ENCODE measurements at places on chromosomes 4 and X.

- peak; percentile 36 for DNase-seq
These were observed 6.7 kb upstream of the HSD17B10 start for GRCh38 chrX:53440621-53441517.

- no peak for DNase-seq
These were observed 62.2 kb downstream of the STOX2 start for GRCh38 chr4:183967266-183967665.

DNA sequence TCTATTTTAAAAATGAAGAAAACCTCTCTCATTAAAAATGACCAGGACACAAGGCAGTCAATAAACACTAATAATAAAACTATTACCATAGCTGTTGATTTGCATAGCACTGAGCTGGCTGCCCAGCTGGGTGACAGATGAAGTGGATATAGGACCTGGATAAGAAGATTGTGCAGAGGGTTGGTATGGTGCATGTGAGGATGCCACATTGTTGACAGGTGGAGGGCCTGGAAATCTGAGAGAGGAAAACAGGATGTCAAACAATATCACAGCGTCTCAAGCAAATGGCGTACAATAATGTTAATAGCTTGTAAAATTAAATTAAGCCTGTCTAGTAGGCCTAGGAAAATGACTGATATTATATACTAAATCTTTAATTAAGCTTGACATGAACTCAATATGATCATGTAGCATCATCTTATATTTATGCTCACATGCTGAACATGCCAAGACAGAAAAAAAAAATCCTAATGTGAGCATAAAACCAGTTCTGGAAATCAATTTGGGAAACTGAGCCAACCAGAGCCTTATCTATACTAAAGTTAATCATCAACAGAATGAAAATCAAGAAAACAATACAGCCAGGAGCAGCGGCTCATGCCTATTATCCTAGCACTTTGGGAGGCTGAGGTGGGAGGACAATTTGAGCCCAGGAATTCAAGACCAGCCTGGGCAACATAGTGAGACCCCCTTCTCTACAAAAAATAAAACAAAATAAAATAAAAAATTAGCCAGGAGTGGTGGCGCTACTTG is 18.6 kb downstream of the SEC24D start:
- no peak for DNase-seq

DNA sequence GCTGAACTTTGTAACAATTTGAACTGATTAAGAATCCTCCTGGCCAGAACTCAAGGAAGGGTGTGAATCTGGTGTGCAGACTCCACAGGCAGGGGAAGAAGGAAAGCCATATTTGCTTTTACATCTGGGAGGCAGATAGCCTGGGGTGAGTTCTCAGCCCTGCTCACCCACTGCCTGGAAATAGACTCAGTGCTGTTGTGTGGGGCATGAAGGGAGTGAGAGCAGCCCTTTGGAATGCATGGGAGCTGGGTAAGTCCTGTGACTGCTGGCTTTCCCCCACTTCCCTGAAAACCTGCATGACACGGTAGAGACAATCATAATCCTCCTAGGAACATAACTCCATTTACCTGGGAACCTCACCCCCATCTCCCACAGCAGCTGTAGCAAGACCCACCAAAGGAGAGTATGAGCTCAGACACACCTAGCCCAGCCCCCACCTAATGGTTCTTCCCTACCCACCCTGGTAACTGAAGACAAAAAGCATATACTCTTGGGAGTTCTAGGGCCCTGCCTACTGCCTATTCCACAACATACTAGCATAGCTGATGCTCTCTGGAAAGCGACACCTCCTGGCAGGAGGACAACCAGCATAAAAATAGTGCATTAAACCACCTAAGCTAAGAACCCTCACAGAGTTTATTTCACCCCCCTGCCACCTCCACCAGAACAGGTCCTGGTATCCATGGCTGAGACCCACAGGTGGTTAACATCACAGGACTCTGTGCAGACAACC is 59.3 kb upstream of the UBQLN2 start:
- DNase-seq = peak; percentile 29

- DNase-seq = no peak
These were observed 13.9 kb downstream of the SLC2A9 start for GRCh38 chr4:10007436-10007740.

GRCh38 chrX:123962006-123962467 is 531 bp downstream of the STAG2 start:
- DNase-seq = no peak

DNA sequence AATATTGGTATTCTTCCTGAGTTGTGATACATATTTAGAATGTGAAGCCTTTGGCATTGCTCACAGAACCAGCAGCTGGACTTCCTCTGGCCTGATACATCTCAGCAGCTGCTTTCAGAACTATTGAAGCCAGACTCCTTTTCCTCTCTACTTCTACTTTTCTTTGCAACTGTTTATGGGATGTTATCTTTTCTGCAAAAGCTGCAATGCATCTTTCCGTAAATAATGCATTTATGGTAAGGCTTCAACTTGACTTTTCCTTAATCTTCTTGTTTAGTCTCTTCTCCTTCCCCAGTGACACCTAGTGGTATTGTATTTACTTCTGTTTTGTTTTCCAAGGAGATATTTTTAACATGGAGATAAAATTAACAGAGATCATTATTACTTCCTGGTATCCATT is 1548.7 kb downstream of the PCDH7 start:
- no peak for DNase-seq

- DNase-seq = no peak
These were observed 117.9 kb downstream of the INPP4B start for GRCh38 chr4:142728233-142728632.

DNA sequence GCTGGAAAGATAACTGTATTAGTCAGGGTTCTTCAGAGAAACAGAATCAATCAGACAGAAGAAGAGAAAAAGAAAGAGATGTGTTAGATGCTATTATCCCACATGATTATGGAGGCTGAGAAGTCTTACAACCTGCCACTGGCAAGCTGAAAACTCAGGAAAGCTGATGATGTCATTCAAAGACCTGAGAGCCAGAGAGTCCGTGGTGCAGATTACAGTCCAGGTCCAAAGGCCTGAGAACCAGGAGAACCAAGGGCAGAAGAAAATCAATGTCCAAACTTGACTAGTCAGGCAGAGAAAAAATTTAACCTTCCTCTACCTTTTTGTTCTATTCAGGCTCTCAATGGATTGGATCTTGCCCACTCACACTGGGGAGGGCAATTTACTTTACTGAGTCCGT is 172.5 kb downstream of the QDPR start:
- DNase-seq = no peak

DNA sequence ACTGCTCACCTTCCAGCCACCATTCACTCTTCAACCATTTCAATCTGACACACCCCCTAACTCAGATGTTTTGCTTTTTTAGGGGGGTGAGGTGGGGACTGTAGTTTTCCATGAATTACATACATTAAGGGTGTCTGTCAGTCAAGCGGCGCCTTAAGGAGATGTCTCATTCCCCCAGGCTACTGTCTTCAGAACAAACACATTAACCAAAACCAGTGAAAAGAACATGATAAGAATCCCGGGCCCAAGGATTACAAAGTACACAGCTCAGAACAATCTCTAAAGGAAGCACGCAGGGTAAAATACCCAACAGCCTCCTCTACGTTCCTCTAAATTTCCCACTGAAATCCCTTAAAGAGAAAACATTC is 62.5 kb upstream of the IRF2 start:
- no peak for DNase-seq

DNA sequence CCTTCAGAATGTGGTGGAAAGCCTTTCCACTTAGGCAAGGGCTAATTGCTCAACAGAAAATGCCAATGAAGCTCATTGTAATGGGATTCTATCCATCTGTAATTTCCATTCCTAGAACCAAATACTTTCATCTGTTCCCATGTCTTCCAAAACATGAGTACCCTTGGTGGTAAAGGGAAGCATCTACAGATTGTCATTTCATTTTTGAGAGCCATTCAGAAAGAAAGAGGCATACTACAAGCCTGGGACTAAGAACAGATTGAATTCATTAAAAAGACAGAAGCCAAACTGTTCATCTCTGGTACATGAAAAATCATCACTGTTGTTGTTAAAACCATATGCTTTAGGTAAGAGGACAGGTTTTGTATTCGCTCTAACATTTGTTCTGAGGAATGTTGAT is 43.6 kb upstream of the DCTD start:
- no peak for DNase-seq

- no peak for DNase-seq
These were observed 115.1 kb upstream of the SFRP2 start for GRCh38 chr4:153904011-153904410.

DNA sequence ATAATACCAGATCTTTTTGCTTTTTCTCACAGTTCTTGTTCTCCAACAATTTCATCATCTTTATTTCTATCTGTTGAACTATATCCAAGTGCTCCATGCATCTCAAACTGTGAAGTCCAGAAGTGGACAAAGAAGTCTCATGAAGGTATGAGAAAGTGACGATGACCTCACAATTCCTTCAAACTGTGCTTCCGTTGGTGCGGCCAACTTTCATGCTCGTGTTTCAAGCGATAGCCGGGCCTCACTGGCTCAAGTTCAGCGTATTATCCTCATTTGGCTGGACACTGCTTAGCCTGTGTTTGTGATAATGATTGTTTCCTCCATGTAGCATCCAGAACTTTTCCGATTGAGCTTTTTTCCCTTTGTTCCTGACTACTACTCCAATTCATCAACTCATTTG is 143.1 kb downstream of the PALLD start:
- no peak for DNase-seq

DNA sequence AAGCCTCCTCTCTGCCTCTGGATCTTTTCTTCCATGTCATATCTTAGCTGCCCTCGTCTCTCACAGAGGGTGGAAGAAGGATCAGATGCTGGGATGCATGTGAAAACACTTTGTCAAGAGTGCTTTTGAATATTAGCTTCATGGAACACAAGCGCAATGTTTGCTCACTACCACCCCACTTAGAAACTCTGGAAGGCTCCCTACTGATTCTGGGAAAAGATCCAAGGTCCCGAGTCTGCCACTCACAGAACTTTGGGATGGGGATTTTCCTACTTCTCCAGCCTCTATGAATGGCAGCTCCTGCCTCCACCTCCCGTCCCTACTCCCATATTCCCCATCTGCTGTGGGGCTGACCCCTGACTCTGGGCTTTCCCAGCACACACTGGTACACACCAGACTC is 40.2 kb upstream of the CRMP1 start:
- no peak for DNase-seq

- no peak for DNase-seq
These were observed 24.6 kb downstream of the LETM1 start for GRCh38 chr4:1831331-1831730.

GRCh38 chr4:56181140-56181953 is 205.9 kb downstream of the AASDH start:
- no peak for DNase-seq

- DNase-seq = no peak
These were observed 360.9 kb upstream of the ATOH1 start for GRCh38 chr4:93467484-93468155.

GRCh38 chrX:105564501-105564900 is 257.8 kb upstream of the NRK start:
- DNase-seq = no peak

- no peak for DNase-seq
These were observed 32.6 kb downstream of the DOCK11 start for GRCh38 chrX:118528071-118528737.

DNA sequence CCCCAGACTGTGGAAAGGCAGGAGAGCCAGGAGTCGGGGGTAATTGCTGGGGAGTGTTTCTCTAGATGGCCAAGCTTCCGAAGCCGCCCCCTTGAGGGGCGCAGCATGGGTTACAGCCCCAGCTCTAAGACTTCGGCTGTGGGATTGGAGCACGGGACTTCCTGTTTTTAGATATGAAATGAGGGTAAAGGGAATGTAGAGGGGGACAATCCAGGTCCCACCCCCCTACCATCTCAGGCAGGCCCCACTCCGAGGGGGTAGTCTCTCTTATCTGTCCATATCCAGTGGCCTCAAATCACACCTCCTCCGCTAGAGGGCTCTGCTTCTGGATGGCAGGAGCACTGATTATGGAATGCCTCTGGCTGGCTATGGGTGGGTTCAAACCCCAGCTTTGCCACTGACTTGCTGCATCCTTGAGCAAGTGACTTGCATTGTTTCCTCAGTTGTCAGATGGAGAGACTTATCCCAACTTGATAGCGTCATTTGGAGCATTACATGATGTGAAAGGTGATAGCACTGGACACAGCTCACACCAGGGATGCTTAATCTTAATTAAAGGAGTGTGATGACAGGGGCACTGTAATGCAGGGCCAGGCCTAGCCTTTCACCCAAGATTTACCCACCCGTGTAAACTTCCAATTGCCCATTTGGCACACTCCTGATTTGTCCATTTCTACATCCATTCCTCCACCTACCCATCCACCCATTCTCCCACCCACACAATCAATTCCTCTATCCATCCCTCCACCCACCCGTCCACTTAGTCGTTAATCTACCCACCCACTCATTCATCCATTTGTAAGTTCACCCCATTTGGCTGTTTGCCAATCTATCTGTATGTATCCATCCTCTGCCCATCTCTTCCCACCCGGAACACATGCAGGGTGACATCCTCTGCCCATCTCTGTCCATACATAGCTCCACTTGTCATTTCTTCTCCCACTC is 848 bp upstream of the KCND1 start:
- DNase-seq = peak; percentile 73

- DNase-seq = no peak
These were observed 165.1 kb upstream of the PPARGC1A start for GRCh38 chr4:24054910-24055309.

GRCh38 chrX:125093852-125094251 is 225.8 kb upstream of the TEX13C start:
- no peak for DNase-seq

- no peak for DNase-seq
These were observed 3.4 kb upstream of the SEC24D start for GRCh38 chr4:118839221-118839927.

DNA sequence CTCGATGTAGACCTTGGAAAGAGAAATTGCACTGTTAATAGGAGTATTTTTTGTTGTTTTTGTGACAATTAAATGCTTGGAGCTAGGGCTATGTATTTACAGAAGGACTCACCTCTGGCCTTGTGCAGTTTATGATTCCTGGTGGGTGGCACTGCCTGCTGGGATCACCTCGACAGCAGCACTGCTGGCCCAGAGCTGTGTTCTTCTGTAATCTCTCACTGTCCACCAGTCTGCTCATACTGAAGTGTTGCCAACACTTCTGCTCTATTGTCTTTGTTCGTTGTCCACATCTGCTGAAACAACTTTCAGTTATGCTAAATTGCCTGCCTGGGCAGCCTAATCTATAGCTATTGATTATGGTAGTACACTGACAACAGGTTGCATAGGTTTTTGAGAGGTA is 194.4 kb upstream of the ANK2 start:
- DNase-seq = no peak

DNA sequence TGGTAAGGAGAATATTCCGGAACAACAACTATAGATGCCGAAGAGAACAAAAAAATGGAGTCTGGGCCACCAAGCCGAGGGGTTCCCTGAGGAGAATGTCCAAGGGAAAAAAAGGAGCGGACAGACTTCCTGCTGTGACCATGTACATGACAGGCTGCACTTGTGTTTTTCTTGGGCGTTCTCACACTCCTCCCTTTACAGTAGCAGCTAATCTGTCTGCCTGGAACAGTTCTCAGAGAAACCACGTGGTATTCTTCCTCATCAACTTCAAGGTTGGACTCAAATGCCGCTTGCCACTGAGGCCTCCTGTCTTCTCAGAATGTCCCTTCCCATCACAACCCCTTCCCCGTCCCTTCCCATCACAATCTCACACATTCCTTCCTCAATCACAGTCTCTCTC is 30.8 kb upstream of the MTNR1A start:
- no peak for DNase-seq

Data from H9 (cell line).